Activated CD4-positive, alpha-beta memory T cell treated with anti-CD3 and anti-CD28 coated beads for 36 hours (primary cell): ENCODE measurements at places on chromosomes 7 and 10. TPM values are rescaled to one million over a fixed set of nuclear protein-coding genes. Genes with fewer than 3 reads are reported as not detected.

Gene PRSS37
- not detected for total RNA-seq

Gene CLDN4
- 0.14 TPM for total RNA-seq

Gene TMEM196
- not detected for total RNA-seq

Gene FGFR2
- 0.19 TPM for total RNA-seq

Gene OR2A1
- not detected for total RNA-seq

GRCh38 chr10:132311338-132311939 is 3.7 kb upstream of the STK32C start:
- no peak overlapping the region for H3K4me3 ChIP-seq
- peaks cover 11% of the 10 kb centered on the region for H3K4me1 ChIP-seq
- no peak overlapping the region for H3K27ac ChIP-seq
- DNase-seq = no peak

- no peak overlapping the region for H3K4me3 ChIP-seq
- H3K27me3 ChIP-seq = peaks cover 52% of the 10 kb centered on the region
- no peaks in the 10 kb centered on the region for H3K4me1 ChIP-seq
- H3K36me3 ChIP-seq = no peaks in the 10 kb centered on the region
Observed at GRCh38 chr7:155388561-155388960, 69.4 kb upstream of the EN2 start.

DNA sequence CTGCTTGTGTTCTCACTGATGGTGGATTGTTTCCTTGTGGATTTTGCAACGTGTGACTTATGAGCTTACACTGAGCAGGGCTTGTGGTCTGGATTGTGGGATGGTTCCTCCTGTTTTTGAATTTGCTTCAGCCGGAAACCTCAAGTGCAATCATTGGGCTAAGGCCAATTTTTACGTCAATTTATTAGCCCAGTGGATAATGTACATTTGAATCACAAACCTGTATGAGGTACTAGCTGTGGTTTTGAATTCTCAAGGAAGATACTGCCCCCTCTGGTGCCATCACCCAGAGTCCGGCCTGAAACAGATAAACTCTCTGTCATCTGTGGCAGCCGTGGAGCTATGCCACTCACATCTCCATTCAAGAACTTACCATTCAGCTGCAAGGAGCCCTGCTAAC is 7.3 kb upstream of the ZNF777 start:
- H3K27ac ChIP-seq = no peak overlapping the region
- H3K36me3 ChIP-seq = peaks cover 21% of the 10 kb centered on the region
- peaks cover 2% of the 10 kb centered on the region for H3K27me3 ChIP-seq
- no peak overlapping the region for H3K4me3 ChIP-seq
- DNase-seq = no peak

DNA sequence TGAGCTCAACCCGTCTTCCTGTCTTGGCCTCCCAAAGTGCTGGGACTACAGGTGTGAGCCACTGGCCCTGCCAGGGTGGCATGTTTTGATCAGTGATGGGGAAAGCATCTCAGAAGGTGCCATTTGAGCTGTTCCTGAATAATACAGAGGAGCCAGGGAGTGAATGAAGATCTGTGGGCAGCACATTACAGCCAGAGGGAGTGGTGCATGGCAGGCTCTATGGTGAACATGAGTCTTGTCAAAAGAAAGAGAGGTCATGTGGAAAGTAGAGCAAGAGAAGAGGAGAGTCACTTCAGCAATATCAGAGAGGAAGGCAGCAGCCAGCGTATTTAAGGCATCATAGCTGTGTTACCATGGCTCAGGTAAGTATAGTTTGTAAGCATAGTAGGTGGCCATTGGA is 275.7 kb upstream of the LRGUK start:
- H3K4me3 ChIP-seq = no peak overlapping the region
- DNase-seq = no peak
- H3K36me3 ChIP-seq = no peaks in the 10 kb centered on the region

- no peaks in the 10 kb centered on the region for H3K36me3 ChIP-seq
- H3K4me1 ChIP-seq = no peaks in the 10 kb centered on the region
- H3K27me3 ChIP-seq = no peaks in the 10 kb centered on the region
Observed at GRCh38 chr7:99975782-99976521, at the start of gene AZGP1. AZGP1 (minus strand) TSS chr7:99976031; CDS start chr7:99976020, 11 bp downstream.

DNA sequence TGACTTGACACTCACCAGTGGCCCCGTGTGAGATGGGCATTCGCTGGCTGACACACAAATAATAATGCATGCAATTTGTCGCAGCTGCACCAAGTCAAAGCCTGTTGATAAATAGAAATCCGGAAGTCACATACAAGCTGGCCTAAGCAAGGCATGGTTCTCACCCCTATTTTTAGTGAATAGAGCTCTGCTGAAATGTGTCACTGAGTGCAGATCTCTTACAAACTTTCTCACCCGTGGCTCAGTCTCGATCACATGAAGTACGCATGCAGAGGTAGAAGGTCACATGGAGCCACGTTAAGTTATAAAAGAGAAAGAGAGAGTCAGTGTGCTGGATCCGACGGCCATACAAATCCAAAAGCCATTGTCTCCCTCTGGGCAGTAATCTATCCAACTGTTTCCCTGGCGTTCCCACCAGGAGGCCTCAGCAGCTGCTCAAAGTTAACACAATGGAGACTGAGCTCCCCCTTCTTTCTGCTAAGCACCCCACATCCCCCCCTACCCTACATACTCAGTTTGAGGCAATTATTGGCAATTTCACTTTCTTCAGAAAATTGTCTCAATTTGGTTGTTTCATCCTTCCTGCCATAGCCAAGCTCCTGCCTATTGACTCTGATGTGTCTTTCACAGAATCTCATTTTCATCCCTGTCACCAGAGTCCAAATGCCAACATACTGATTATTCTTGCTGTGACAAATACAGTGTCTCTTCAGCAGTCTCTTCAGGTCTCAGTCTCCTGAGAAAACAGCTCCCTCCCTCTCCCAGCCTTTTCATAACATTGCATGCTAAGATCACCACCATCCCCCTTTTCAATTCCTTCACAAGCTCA is 473.3 kb upstream of the NRP1 start:
- H3K36me3 ChIP-seq = no peaks in the 10 kb centered on the region
- DNase-seq = no peak
- H3K27ac ChIP-seq = no peak overlapping the region
- no peaks in the 10 kb centered on the region for H3K27me3 ChIP-seq
- no peak overlapping the region for H3K4me3 ChIP-seq

- H3K27ac ChIP-seq = peak overlapping the region; percentile 53
- H3K36me3 ChIP-seq = no peaks in the 10 kb centered on the region
- peaks cover 5% of the 10 kb centered on the region for H3K27me3 ChIP-seq
- DNase-seq = peak; percentile 60
- H3K4me3 ChIP-seq = no peak overlapping the region
- peaks cover 17% of the 10 kb centered on the region for H3K4me1 ChIP-seq
Observed at GRCh38 chr7:6221340-6222319, 50.8 kb downstream of the CYTH3 start.

DNA sequence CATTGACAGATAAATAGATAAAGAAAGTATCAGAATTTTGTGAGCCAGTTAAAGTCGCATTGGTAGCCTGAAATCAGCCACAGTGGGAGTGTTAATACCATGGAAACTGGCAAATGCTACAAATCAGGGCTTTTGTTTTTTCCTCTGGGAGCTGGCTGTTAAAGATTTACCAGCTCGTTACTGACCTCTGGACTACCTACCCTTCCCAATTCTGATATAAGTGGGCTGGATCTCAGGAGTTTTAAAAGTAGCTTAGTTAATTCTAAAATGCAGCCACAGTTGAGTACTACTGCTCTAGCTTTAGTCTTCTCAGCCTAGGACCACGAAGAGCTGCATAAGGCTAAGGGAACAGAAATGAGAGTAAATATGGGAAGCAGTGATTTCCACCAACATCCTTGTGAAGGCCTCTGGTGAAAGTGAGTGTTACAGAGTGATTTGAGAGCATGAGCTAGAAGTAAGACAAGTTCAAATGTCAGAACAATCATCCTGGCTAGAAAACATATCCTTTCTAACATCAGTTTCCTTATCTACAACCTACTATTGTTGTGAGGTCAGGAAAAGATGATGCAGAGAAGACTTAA is 53.2 kb downstream of the A1CF start:
- no peaks in the 10 kb centered on the region for H3K36me3 ChIP-seq
- no peaks in the 10 kb centered on the region for H3K4me1 ChIP-seq
- H3K4me3 ChIP-seq = no peak overlapping the region
- no peak overlapping the region for H3K27ac ChIP-seq

DNA sequence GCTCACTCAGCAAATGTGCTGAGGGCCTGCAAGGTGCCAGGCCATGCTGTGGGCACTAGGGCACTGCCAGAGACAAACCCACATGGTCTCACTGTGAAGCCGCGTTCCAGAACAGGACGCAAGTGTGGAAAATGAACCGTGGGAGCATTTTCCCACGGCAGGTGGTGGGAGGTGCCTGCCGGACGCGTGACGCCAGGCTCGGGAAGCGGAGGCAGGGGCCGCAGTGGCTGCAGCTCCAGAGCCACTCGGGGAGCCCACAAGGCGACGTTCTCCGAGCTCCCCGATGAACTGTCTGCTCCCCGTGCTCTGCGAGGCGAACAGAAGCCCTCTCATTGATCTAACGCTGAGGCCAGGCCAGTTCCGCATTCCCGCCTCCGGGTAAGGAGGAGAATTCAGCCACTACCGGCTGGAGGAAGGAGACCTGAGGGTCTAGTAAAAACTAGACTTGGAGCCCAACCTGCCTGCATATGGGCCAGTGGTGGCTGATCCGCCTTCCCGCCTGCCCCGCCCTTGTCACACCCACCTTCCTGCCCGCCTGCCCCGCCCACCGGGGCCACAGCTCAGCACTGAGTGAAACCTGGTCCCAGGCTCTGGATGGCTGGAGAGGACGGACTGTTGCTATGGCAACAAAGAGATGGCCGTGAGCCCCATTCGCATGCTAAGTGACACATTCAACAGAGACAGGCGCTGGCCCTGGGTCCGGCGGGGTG is 13.1 kb downstream of the ADGRA1 start:
- DNase-seq = peak; percentile 58
- H3K27ac ChIP-seq = no peak overlapping the region
- H3K36me3 ChIP-seq = no peaks in the 10 kb centered on the region
- peaks cover 3% of the 10 kb centered on the region for H3K4me1 ChIP-seq

- peak; percentile 84 for DNase-seq
- no peak overlapping the region for H3K27ac ChIP-seq
- no peaks in the 10 kb centered on the region for H3K36me3 ChIP-seq
- H3K4me3 ChIP-seq = no peak overlapping the region
- H3K4me1 ChIP-seq = peaks cover 3% of the 10 kb centered on the region
Observed at GRCh38 chr7:1432411-1433082, 26.7 kb downstream of the MICALL2 start.
